ENCODE measurements at places on chromosomes 7 and 10.

DNA sequence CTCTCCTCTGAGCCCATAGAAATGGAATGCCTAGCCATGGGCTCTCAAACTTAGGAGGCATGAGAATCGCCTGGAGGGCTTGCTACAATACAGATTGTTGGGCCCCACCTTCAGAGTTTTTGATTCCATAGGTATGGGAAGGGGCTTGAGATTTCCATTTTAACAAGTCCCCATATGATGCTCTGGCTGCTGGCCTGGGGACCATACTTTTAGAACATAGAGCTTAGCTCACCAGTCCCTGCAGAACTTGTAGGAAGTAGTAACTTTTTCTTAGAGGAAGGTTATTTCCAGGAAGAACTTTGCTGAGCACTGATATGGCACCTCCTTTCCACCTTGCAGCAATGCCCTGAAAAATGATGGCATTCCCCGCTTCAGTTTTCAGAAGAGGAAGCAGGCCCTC, 177.0 kb upstream of the ZMIZ1 start:
- DNase-seq: no peak

GRCh38 chr10:89262086-89263051, 10.8 kb upstream of the LIPA start:
- DNase-seq: no peak

DNA sequence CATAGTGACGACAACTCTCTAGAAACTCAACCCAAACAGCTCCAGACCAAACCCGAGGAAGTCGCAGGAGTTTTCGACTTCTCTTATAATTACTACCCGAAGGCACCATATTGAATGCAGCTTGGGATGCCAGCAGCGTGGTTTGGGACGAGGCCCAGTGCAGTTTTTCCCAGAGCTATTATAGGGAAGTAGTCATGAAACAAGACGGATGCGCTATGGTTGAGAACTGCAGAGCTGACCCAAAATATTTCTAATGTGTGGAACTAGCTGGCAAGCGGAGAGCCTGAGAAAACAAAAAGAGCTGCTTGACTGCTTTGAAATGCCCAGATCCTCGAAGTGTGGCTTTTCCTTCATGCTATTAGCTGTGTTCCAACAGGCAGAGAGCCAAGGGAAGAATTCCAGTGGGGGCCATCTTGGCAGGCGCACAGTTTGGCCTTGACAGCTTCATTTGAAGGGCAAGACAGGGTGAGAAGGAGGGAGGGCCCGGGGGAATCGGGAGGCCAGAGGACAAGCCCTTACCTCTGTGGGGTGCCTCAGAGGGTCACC, 122.7 kb downstream of the CUL2 start:
- DNase-seq: no peak

- no peak for DNase-seq
Measured at GRCh38 chr10:73899423-73899822, 11.5 kb upstream of the PLAU start.

DNA sequence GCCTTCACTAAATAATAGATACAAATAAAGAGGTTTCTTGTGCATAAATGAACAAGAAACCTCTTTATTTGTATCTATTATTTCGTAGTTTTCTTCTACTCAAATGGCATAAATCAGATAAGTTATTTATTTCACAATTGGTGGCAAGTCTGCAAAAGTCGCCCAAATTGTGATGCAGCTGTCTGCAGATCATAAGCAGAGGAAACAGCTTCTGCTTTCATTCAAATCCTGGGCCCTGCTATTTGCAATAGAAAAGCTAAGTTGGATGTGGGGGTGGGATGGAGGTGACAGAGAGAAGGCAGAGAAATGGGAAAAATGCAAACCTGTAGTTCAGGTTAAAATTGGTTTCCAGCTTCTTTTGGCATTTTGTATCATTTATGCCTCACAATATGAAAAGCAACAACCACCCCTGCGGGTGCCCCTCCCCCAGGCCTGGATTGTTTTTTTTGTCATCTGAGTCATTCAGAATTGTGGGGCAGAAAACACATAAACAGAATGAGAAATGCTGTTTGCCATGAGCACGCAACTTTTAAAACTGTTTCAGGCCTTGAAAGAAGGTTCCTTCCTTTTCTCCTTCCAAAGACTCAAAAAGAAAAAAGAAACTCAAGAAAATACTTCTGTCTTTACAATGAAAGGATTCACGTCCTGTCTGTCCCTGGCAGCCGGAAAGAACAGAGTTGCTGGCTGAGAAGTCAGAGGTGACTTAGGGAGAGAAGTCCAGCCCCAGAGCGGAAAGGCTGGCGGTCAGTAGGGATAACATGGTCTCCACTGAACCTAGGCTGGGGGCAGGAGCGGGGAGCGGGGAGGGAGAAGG, 132.9 kb downstream of the BAMBI start:
- DNase-seq: no peak

GRCh38 chr10:56346845-56347415, 14.1 kb downstream of the ZWINT start:
- no peak for DNase-seq

- no peak for DNase-seq
Measured at GRCh38 chr10:59283456-59284091, 78.8 kb downstream of the FAM13C start.

- DNase-seq: no peak
Measured at GRCh38 chr10:12679636-12680035, 321.9 kb downstream of the CCDC3 start.

- DNase-seq: no peak
Measured at GRCh38 chr7:79414910-79415309, 38.6 kb downstream of the MAGI2 start.

- DNase-seq: no peak
Measured at GRCh38 chr7:151901828-151902227, 24.9 kb upstream of the PRKAG2 start.

DNA sequence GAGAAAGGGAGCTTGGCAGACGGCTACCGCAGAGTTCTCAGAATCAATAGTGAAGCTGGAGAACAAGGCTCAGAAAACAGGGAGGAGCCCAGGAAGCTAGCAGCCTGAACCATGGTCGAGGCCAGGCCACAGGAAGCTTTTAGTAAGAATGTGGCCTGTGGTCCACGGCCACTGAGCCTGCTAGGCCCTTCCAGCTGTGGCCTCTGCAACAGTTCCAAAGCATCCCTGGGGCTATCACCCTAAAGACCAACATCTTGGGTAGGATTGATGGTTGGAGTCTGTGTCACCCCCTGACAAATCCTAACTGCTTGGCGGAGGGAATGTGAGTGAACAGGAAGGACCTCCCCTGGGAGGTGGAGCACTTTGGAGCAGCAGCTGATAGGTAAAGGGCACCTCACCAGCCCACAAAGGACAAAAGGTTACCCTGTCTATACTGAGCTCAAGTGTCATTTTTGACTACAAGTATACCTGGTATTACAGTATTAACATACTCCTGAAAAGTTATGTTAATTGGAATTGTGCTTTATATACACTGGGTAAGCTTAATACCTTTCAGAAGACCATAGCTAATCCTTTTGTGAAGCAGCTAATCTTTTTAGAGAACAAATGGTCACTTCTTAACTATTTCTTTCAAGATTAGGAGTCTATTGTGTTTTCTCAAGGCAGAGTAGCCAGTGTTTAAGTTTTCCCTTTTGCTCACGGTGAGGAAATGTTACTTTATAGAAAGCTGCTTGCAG, 18.7 kb downstream of the PTPRE start:
- DNase-seq: no peak

DNA sequence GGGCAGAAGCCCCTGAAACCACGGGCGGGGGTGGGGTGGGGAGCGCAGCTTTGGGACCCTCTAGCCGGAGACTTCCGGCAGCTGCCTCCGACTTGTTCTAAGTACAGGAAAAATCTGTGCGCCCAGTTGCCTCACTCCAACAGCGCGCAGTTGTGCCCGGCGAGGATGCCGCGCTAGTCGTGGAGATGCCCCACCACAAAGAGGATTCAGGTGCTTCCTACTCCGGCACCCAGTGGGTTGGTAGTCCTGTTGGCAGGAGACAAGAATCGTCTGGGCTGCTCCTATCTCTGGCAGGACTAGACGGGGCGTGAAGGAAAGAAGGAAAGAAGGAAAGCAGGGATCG, 465 bp upstream of the NPY start:
- DNase-seq: no peak

DNA sequence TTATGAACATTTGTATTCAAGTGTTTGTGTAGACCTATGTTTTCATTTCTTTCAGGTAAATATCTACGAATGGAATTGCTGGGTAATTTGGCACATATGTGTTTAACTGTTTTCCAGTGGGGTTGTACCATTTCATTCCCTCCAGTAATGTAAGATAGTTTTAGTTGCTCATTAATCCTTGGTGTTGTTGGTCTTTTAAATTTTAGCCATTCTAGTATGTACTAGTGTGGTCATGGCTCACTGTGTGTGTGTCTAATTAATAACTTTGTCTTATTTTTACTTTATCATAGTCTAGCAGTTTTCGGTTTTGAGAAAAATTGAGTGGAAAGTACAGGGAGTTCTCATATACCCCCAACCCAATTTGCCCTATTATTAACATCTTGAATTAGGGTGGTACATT, 278.8 kb downstream of the CAMK1D start:
- no peak for DNase-seq

DNA sequence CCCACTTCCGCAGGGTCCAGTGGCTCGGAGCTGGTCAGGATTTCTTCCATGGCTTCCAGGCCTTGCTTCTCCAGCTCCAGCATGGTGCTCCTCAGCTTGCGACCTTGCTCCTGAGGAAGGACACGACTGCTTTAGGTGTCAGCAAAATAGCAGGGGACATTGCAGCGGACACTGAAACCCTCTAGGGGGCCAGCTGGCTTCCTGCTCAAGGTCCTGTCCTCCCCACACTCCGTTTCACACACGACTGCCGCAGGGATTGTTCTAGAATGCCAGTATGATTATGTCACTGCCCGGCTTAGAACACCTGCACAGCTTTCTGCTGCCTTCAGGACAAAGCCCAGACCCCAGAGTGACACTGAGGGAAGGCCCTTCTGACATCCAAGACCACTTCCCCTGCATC, 65.6 kb downstream of the SCRN1 start:
- DNase-seq: no peak

- no peak for DNase-seq
Measured at GRCh38 chr10:119153661-119154060, 11.9 kb downstream of the SFXN4 start.

DNA sequence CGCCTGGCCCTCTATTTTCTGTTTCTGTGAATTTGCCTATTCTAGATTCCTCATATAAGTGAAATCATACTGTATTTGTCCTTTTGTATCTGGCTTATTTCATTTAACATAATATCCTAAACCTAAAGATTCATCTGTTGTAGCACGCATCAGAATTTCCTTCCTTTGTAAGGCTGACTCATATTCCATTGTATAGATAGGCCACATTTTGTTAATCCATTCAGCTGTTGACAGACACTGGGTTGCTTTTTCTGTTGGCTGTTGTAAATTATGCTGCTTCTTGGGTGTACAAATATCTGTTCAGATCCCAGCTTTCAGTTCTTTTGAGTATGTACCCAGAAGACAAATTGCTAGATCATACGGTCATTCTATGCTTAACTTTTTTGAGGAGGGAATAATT, 28.8 kb upstream of the CUL1 start:
- DNase-seq: no peak

GRCh38 chr10:17249820-17250219, 21.8 kb downstream of the VIM start:
- DNase-seq: peak; percentile 21

DNA sequence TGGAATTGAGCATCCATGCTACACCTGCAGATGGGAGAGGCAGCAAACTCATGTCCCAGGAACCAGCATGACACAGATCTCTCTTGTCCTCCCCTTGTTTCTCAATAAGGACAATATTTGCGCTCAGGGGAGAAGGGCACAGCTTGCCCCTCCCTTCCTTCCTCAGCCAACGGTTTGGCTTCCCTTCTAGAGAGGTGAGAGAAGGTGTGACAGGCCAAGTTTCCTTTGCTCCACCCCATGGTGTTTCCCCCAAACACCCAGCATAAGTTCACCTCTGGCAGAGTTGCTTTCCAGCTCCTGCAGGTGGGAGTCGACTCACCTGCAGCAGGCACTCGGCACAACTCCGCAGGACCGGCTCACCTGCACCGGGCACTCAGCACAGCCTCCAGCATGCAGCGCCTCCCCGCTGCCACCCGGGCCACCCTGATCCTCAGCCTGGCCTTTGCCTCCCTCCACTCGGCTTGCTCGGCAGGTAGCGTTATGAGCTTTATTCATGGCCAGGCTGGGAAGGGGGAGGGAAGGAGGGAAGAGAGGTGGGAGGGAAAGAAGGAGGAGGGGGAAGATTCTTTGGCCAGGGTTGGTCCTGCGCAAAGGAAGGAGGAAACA, at the start of the genes ATP6V0A4 and TMEM213:
Gene ATP6V0A4 (minus strand): TSS at position 482 of the 606 bp plus-strand sequence. CDS start 26,949 bp downstream, outside the sequence.
Gene TMEM213 (plus strand): TSS at position 280 of the 606 bp plus-strand sequence. CDS start 111 bp downstream, at position 391.
- DNase-seq: no peak

GRCh38 chr7:92691578-92691977, 101.4 kb upstream of the FAM133B start:
- peak; percentile 69 for DNase-seq

DNA sequence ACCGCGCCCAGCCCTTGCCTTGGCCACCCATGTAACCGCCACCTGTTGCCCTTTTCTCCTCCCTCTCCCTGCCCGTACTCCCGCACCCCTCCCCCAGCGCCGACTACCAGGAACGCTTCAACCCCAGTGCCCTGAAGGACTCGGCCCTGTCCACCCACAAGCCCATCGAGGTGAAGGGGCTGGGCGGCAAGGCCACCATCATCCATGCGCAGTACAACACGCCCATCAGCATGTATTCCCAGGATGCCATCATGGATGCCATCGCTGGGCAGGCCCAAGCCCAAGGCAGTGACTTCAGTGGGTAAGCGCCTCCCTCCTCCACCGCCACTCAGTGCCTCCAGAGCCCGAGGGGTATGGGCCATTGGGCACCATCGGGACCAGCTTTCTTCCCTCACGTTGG, 18.7 kb downstream of the LDB3 start:
- DNase-seq: no peak

DNA sequence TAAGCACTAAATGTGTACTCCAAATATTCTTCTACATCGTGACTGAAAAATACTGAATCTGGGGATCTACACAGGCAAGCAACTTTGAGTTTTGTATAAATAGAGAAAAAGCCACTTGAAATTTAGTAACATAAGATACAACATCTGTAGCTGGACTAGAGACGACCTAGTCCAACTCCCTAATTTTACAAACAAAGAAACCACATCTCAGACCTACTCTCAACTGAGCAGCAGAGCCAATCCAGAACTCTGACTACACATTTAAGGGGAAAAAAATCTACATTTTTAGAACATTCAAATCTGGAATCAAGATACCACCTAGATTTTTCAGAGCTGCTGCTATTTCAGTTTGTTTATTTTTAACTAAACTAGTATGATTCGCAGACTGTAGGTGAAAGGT, 88.9 kb downstream of the CABCOCO1 start:
- DNase-seq: no peak

- no peak for DNase-seq
Measured at GRCh38 chr7:78636727-78637126, 816.7 kb downstream of the MAGI2 start.

DNA sequence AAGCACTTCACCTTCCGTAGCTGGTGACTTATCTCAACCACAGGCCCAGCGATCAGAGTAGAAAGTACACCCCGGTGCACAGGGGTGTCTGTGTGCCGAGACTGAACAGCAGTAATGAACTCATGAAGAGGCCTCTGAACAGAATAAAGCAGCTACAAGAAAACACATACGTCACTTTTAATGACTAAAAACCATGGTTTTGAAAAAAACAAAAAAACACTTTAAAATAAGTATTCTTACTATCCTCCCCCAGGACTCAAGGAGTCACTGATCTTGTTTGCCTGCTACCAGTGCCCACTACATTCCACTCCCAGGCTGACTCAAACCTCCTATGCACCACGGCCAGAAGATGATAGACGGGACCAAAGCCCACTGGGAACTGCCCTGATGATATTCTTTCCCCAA, 53.8 kb downstream of the NCAPG2 start:
- no peak for DNase-seq

GRCh38 chr7:1360521-1360971, 98.7 kb downstream of the MICALL2 start:
- DNase-seq: no peak

Data from activated CD4-positive, alpha-beta T cell treated with anti-CD3 and anti-CD28 coated beads, Interleukin-2, amount 50 U/mL, for 16 hours (primary cell).